ENCODE measurements at places on chromosomes 11 and 22.

GRCh38 chr11:81092522-81092921, 1641.1 kb downstream of the FAM181B start:
- DNase-seq, result no peak

- DNase-seq, result no peak
Observed at GRCh38 chr11:120771551-120772060, 252.3 kb upstream of the TBCEL start.

DNA sequence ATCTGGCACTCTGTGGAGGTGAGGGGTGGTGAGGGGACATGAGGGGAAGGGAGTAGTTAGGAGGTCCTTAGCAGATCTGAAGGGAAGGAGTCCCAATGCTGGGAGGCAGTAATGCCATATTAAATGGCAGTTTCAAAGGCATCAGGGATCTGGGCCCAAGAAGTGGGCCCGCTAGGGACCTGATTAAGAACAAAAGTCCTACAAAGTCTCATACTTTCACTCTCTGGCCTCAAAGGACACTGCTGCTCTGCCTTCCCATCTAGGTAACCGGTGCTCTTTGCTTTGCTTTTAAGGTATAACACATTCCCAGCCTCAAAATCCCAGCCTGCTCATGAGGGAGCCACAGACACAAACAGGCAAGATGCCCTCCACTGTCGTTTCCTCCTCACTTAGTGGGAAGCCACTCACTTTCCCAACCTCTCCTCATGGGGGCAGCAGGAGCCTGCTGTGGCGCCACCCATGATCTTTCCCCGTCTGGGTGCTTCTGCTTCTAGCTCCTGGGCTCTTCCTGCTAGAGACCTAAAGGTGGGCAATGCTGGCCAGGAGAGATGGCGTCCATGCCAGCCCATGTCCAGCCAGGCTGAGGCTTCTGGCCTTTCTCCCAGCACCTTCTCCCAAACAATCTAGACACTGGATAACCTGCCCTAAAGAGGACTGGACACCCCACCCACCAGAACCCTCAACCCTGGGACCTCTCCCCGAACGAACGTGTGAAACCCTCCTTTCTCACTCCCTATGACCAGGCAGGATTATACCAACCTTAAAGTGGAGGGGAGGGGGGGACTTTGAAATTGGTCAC, 68.3 kb downstream of the PLEKHA7 start:
- DNase-seq, result peak; percentile 59

GRCh38 chr22:26816726-26817125, 159.3 kb downstream of the MIAT start:
- no peak for DNase-seq

GRCh38 chr11:120778685-120779490, 245.0 kb upstream of the TBCEL start:
- DNase-seq, result no peak

DNA sequence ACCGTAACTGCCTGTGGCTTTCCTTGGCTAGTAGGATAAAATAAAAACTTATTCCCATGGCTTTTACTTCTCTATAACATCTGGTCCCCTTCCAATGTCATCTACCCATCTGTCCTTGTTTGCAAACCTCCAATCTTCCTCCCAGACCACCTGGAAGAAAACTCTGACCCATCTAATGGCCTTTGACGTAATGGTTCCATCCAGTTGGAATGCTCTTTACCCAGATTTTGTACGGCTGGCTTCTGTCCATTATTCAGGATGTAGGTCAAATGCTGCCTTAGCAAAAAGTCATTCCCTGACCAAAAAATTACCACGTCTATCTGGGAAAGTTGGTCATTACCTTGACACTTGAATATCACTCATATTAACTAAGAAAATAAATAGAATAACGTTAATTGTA, 577.9 kb upstream of the ANO5 start:
- no peak for DNase-seq

DNA sequence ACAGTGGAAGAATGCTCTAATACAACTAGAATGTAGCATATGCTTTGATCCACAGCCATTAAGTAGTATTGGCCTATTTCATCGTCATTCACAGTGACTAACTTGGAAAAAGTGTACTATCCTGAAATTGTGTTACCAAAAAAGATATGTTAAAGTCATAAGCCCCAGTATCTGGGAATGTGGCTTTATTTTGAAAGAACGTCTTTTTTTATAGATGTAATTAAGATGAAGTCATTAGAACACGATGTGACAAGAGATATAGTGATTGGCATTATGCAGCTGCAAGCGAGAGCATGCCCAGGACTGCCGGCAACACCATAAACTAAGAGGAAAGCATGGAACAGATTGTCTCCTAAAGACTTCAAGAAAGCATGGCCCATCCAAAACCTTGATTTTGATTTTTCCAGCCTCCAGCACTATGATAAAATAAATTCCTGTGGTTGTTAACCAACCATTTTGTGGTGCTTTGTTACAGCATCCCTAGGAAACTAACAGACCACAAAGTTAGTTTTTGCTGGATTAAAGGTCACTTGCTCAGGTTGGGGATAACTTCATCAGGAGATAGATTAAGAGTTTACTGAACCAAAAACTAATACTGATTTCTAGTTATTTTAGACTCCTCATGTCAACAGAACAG, 870.6 kb upstream of the LRRC4C start:
- no peak for DNase-seq

- DNase-seq, result no peak
Observed at GRCh38 chr11:105719073-105719822, 109.4 kb downstream of the GRIA4 start.
